ENCODE measurements at places on chromosomes 7 and 10.

DNA sequence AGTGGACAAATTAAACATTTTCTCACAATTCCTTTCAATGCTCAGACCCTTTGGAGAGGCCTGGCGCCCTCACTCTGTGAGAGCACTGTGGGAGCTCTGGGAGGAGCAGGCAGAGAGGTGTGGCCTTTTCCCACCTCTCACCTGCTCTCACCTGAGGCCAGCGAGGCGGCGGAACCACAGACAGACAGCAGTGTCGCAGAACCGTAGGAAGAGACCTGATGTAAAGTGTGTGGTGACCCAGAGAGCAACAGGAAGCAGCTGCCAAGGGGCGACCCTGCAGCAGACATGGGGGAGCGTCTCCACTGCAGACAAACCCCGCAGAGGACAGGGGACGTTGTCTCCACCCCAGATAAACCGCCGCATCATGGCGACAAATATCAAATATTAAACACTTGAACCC, 15.6 kb upstream of the PARP12 start:
- no peak for DNase-seq

GRCh38 chr7:14720785-14721184, 181.8 kb downstream of the DGKB start:
- DNase-seq = no peak

GRCh38 chr7:114026486-114027089, 107.8 kb upstream of the PPP1R3A start:
- DNase-seq = no peak

DNA sequence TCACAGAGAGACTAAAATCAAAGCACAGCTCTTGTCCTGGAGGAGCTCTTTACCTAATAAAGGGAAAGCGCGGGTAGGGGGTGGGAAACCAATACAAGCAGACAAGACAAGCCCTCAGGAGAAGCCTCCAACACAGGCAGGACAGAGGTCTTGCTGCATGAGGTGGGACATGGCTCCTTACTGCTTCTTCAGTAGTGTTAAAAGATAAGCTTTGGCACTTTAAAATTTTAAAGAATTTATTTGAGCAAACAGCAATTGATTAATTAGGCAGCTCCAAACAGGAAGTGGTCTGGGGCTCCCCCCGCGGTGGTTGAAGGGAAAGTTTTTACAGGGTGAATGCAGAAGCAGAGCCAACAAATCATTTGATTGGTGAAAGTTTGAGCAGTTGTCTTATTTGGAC, 50.3 kb upstream of the MACC1 start:
- no peak for DNase-seq

- DNase-seq = no peak
These were observed 205.2 kb downstream of the PRPF18 start for GRCh38 chr10:13792006-13792405.

DNA sequence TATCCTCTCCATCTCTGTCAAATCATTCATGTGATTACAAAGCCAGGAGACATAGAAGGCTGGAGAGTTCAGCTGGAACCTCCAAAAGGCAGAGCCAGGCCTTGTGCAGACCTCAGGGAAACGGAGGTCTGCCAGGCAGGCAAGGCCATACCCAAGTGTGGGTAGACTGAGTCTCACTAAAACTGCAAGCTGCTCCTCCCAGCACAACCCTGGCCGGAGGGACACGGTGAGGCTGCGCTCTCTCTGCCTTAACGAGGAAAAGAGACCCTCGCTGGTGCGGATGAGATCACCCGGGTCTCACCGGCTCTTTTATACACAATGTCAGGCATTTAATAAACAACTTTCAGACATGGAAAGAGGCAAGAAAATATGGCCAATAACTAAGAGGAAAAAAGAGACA, 66.1 kb upstream of the INPP5A start:
- no peak for DNase-seq

GRCh38 chr10:113273181-113274163, 279.4 kb upstream of the HABP2 start:
- no peak for DNase-seq

DNA sequence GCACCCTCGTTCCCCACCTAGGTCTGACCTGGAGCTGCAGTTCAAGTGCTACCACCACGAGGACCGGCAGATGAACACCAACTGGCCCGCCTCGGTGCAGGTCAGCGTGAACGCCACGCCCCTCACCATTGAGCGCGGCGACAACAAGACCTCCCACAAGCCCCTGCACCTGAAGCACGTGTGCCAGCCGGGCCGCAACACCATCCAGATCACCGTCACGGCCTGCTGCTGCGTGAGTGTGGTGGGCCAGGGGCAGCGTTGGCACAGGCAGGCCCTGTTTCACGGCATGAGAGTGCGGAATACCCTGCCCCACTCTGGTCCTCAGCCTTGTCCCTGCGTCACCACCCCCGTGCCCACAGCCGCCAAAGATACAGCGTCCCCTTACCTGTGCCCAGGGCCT, 46.6 kb upstream of the PPIF start:
- no peak for DNase-seq

- DNase-seq = no peak
These were observed at the start of gene ADGRA1 for GRCh38 chr10:133087679-133088178. TSS of gene ADGRA1 (plus strand) at chr10:133087924. CDS start at chr10:133088910, 986 bp downstream.

DNA sequence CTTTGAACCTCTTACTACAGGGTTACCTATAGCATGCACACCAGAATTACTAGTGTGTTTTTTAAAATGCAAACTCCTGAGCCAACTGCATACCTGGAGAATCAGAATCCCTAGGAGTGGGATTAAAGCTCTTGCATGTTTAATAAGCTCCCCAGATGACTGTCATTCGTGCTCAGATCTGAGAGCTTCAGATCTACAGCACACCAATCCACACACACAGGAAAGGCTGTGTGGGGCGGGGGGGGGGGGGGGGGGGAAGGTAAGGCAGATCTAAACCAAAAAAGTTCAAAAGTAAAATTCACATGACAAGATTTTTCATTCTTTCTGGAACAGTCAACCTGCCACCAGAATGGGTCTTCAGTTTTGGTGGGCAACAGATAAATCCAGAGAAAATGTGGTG, 5.5 kb downstream of the FAM3C start:
- no peak for DNase-seq

- no peak for DNase-seq
These were observed 22.4 kb downstream of the PRSS2 start for GRCh38 chr7:142793156-142793555.

GRCh38 chr10:69659241-69660038, 29.4 kb downstream of the FAM241B start:
- no peak for DNase-seq

GRCh38 chr7:48537561-48537960, 366.3 kb downstream of the ABCA13 start:
- no peak for DNase-seq

- DNase-seq = no peak
These were observed 64.5 kb downstream of the ST7 start for GRCh38 chr7:117017702-117018266.

GRCh38 chr10:27312854-27313253, 72.3 kb upstream of the ACBD5 start:
- no peak for DNase-seq

- DNase-seq = no peak
These were observed 34.2 kb upstream of the POM121L12 start for GRCh38 chr7:53001221-53001620.
